ENCODE measurements at places on chromosomes 2 and 18. TPM values are rescaled to one million over a fixed set of nuclear protein-coding genes. Genes with fewer than 3 reads are reported as not detected.

- no peak for DNase-seq
Measured at GRCh38 chr18:23900994-23901393, 113.6 kb upstream of the TTC39C start.

- no peak for DNase-seq
Measured at GRCh38 chr2:48548840-48549239, 18.9 kb downstream of the STON1 start.

GRCh38 chr2:233248999-233249398 lies 2.5 kb upstream of the ATG16L1 start:
- DNase-seq: no peak

DNA sequence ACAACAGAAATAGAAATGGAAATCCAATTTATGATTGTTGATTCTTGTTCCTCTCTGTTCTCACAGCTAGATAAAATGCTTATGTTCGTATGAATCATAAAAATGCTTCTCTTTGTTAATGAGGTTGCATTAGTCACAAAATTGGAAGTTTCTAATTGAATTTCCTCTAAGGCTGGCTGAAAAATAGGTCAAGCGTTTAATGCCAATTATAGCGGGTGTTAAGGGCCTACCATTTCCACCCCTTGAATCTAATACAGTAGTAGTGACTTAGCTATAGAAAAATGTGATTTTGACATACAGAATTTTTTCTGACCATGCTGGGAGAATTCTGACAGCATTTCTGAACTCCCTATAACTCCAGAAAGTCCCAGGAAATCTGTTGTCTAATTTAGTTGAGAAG lies 107.1 kb downstream of the TTN start:
- no peak for DNase-seq

DNA sequence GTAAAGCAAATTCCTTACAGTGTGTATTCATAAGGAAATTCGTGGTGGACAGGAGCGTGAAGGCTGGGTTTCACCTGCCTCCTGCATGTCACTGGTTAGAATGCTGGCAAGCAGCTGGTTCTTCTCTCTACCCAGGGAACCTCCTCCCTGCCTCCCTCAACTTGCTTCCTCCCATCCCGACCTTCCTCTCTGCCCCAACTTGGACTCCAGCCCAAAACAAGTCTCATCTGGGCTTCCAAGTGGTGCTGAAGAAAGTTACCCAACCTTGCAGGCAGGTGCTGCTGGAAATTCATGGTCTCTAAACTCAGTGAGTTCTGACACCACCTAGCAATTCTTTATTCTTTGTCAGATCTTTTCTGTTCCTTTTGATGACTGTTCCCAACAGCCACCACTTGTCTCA lies 184.5 kb downstream of the BCL2 start:
- no peak for DNase-seq

- no peak for DNase-seq
Measured at GRCh38 chr18:56515522-56515921, 122.9 kb downstream of the TXNL1 start.

GRCh38 chr2:65351234-65351947 lies 81.0 kb downstream of the SPRED2 start:
- DNase-seq: no peak

DNA sequence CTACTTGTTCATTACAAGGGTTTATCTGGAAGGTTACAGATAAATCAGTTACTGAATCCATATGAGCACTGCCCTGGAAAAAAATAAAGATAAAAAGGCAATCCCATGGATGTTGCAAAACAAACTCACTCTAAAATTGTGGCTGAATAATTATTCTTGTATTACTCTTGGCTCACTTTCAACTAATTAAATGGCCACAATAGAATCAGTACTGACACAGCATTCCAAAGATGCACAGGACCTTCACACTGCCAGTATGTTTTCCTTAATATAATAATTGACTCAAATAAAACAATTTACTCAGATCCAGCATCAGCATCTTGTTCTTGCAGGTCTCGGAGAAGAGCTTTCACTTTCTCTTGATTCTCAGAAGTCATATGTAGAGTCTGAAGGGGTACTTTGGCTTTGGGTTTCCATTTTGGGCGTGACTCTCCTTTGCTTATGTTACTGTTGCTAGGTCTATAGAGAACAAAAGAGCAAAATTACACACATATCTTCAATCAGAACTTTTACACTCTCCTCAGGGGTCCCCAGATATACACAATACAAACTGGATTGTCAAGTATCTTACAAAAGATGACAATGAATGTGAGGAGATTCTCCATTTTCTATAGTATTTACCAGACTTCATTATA lies 12.6 kb downstream of the DHX57 start:
- DNase-seq: no peak

GRCh38 chr2:65660340-65660739 lies 227.9 kb upstream of the SPRED2 start:
- peak; percentile 24 for DNase-seq

DNA sequence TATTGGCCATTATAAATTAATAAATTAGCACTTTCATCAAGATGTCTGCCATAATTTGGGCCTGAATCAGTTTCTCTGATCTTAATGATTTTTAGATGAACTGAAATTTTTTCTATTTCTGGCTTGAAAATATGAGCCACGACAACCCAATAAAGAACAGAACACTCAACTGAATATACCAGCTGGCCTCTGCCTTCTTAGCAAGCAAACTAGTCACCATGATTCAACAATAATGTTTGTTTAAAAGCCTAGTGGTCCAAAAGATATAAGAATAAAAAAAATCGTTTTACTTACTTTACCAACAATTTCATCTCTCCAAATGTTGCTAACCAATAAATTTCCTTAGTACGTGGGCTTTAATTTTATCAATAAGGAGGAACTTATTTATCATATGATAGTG lies 66.7 kb upstream of the TTN start:
- no peak for DNase-seq

- peak; percentile 72 for DNase-seq
Measured at GRCh38 chr2:233061591-233062450, 1.7 kb downstream of the INPP5D start.

- no peak for DNase-seq
Measured at GRCh38 chr18:6221602-6222014, 193.1 kb downstream of the L3MBTL4 start.

DNA sequence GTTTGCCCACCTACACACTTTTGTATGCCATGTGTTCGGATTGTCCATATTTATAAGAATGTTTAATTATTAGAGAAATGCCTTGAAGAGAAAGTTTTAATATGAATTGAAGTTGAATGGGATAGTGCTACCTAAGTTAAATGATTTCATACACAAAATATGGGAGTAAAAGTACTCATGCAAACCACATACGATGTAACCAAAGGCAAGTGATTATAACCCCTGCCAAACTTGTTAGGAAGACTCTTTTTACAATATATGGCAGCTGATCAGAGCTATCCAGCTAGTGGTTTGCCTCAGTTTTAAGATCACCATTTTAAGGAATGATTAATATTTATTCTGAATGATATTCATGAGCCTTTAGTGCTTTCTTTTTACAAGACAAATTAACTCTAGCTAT lies 106.7 kb downstream of the MYO1B start:
- no peak for DNase-seq

GRCh38 chr2:119574108-119574815 lies 30.0 kb downstream of the CFAP221 start:
- no peak for DNase-seq

GRCh38 chr2:127799926-127800325 lies 11.0 kb downstream of the WDR33 start:
- no peak for DNase-seq

DNA sequence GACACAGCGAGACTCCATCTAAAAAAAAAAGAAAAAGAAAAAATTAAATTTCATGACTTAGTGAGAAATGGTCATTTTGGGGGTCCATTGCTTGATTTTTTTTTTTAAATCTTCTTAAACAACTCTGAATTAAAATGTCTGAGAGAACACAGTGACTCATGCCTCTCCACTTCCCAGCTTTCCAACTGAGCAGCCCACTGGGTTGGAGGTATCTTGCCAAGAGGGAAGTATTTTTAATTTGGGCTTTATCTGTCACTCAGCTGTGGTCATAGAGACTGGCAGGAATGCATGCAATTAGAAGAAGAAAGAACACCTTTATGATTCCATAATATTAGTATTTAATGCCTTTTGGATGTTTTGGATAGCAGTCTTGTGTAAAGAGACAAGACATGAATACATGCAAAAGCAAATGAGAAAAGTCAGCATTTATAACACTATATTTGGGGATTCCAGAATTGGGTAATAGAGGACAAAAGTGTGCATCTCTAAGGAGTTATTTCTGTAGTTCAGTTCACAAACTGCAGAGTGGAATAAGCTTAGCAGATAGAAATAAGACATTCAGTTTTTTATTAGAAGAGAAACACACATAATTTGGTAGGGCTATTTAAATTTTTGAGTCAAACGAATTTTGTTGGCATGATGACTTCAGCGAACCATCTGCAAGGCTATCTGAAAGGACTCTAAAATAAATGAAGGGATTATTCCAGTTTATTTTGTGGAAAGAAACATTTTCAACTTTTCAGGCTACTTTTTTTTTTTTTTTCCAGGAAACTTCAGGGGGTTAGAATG lies 254.8 kb downstream of the TGIF1 start:
- DNase-seq: no peak

DNA sequence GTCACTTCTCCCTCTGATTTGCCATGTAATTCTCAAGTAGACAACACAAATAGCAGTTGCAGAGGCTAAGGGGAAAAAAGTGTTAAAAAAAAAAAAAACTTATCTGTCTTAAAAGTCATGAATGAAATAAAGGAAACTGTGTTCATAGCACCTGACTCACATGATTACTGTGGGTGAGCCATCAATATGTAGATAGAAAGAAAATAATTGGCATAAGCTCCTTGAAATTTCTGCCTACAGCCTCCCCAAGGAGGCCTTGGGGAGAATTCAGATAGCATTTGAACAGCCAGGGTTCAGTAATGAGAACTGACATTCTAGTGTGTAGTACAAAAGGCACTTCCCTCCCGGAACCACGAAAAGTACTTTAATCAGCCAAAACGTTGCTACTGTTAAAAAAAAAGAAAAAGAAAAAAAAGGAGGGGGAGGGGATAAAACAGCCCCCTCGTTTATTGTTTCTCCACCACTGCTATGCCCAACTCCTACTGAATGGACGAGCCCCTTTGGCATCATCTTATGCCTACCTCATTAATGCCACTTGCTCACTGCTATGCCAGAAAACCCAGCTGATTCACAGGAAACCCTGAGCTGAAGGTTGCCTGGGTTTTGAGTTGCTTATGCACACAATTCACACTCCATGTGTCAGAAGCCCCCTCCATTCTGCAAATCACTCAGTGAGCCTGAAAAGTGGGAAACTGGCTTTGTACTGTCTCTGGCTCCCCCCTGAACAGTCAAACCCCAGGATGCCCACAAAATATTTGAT lies 65.5 kb upstream of the KLF7 start:
- no peak for DNase-seq

- DNase-seq: no peak
Measured at GRCh38 chr2:160270571-160271113, 70.6 kb upstream of the ITGB6 start.

DNA sequence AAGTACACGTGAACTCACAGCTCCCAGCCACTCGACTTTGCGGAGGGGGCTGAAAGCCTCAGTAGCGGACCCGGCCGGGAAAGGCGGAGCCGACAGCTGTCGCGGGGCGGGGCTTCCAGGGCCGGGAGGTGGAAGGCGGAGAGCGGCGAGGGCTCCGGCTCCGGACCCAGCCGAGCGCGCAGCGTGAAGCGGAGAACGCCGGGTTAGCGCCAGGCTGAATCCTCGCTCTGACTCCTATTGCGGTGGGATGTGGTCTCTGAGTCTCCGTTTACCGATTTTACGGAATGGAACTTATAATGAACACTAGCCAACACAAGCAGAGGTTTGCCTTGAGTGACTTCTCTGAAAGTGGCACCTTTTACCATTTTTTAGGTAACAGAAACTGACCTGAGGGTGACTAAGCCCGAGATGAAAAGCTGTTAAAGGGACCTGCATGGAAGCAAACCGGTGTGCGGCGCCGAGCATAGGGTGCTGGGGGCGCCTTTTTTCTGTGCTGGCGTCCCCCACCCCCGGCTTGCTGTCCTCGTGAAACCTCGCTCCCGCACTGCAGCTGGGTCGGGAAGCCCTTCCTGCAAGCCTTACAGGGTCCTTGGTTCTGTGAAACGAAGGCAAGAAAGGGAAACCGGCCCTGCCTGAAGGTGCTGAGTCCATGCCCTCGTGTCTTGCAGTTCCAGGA lies 72.9 kb downstream of the EN1 start:
- DNase-seq: no peak

TNFAIP6 gene
- 2.7 TPM for polyA plus RNA-seq

DOK6 gene
- polyA plus RNA-seq: 7.6 TPM

ZC3H6 gene
- polyA plus RNA-seq: 11.4 TPM

CYP27A1 gene
- 30.3 TPM for polyA plus RNA-seq

TMEM247 gene
- not detected for polyA plus RNA-seq

SFTPB gene
- polyA plus RNA-seq: 259 TPM

AQP12A gene
- polyA plus RNA-seq: not detected

TOGARAM2 gene
- 1.0 TPM for polyA plus RNA-seq

CCDC142 gene
- 13.0 TPM for polyA plus RNA-seq

DDX1 gene
- 147 TPM for polyA plus RNA-seq

CFC1 gene
- polyA plus RNA-seq: 11.2 TPM

SLC11A1 gene
- 1.0 TPM for polyA plus RNA-seq

All from right lung (tissue), 10 donors.